CD4-positive, alpha-beta T cell treated with Interleukin-4 for 4 hours (primary cell): ENCODE measurements at places on chromosomes 1 and 21.

DNA sequence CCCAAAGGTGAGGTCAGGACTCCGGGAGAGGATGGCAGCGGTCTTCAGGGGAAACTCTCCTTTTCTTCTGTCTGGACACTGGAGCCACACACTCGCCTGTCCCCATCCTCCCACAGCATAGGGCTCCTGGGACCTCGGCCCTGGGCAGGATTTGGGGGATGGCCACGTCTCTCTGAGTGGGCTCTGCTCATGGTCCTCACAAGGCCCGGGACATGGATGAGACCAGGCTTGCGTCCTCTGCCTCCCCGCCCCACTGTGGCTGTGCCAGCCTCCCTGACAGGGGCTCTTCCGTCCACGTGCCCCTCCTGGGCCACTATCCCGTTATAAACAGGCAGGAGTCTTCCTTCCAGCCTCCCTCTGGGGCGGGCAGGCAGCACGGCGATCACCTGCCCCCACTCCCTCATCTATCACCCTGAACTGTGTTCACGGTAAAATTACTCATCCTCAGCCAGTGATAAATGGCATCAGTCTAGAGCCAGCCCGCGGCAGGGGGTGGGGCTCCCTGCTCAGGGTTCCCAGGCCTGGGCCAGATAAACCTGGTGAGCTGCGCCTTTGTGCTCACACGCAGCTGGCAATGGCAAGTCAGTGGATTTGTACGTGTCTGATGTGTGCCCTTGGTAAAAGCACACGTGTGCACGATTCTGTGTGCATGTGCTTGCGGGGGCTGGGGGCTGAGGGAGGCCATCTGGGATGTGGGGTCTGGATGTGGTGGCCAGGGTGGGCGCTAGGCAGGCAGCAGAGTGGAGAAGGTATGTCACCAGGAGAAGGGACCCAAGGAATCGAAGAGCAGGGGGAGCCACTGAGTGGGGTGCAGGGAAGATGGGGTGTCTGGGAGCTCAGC, 12.6 kb upstream of the SAMD11 start:
- no peak for DNase-seq

- peak; percentile 75 for DNase-seq
These were observed 21.6 kb upstream of the BCL10 start for GRCh38 chr1:85297855-85298629.

DNA sequence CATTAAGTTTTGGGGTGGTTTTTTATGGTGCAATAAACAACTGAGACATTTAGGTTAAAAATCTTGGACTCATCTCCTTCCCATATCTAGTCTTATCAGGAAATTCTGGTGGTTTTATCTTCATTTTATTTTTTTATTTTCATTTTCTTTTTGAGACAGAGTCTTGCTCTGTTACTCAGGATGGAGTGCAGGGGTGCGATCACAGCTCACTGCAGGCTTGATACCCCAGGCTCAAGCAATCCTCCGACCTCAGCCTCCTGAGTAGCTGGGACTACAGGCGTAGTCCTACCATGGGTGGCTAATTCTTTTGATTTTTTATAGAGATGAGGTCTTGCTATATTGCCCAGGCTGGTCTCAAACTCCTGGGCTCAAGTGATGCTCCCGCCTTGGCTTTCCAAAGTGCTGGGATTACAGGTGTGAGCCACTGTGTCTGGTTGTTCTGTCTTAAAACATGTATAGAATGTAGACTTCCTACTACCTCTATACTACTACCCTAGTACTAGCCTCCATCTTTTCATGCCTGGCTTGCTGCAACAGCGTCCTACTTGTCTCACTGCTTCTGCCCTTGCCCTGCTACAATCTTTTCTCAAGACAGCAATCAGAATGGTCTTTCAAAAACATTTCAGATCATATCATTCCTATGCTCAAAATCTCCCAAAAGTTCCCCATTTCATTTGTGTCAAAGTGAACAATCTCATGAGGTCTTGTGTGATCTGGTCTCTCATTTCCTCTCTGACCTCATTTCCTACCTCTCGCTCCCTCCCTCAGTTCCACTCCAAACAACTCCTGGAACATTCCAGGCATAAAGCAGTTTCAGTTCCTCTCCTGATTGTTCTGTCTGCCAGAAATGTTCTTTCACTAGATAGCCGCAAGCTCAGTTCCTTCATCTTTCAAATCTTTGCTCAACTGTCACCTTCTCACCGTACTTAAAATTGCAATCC, 5.9 kb upstream of the FCGR2A start:
- DNase-seq: no peak

- DNase-seq: no peak
These were observed 3.2 kb downstream of the F3 start for GRCh38 chr1:94538243-94538827.

GRCh38 chr1:12166834-12167492, at the start of gene TNFRSF1B:
TNFRSF1B (plus strand) TSS chr1:12166991; CDS start chr1:12167092, 101 bp downstream.
- peak; percentile 52 for DNase-seq

GRCh38 chr1:22105611-22106207, 37.2 kb downstream of the WNT4 start:
- DNase-seq: peak; percentile 50

- peak; percentile 50 for DNase-seq
These were observed 382 bp downstream of the GPBP1L1 start for GRCh38 chr1:45686015-45686287.

DNA sequence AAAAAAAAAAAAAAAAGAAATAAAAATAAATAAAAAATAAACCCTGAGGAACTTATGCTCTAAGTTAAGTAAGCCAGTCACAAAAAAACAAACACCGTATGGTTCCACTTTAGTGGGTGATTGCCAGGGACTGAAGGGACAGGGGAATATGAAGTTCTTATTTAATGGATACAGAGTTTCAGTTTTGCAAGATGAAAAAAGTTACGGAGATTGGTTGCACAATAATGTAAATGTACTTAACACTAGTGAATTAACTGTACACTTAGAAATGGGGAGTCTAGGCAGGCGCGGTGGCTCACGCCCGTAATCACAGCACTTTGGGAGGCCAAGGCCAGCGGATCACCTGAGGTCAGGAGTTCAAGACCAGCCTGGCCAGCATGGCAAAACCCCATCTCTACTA, 111.4 kb downstream of the ASH1L start:
- no peak for DNase-seq

DNA sequence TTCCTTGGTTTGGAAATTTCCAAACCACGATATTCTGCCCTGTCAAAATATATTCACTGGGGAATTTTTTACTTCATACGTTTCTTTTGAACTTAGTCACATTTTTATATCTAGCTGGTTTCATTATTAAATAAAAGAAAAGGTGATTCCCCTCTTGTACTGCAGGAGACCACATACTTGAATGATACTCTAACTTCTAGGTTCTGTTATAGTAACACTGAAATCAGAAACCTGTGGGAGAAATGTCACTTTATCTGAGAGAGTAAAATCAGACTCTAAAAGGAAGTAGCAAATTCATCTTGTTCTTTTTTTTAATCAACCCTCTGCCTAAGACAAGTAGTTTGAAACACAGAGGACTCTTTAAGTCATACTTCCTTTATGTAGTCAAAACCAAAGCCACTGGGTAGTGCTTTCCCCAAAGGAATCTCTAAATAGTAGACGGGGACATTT, 34.4 kb downstream of the MRPL39 start:
- peak; percentile 72 for DNase-seq

DNA sequence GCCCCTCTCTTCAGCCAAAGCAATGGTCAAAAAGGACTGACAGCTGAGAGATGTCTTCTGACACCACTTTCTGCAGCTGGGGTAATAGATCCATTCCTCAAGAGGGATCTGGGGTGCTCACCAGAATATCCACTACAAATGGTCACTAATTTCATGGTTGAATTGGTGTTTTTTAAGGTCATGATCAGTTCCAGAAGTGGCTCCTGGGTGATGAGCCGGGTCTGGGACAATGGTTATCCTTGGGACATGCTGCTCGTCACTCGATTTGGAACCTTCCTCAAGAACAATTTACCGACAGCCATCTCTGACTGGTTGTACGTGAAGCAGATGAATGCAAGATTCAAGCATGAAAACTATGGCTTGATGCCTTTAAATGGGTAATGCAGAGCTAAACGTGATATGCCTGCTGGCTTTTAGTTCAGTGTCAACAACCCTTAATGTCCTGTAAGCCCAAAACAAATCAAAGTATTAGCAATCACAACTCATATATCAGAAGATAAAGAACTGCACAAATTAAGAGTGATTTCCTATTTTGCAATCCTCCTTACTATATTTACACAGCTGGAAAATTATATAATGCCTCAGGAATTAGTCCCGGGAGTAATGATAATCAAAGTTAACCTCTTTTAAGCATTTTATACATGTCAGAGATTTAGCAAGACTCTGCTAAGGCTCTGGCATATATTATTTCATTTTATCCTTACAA, 20.1 kb downstream of the FMO3 start:
- DNase-seq: no peak

- DNase-seq: no peak
These were observed 11.1 kb downstream of the ACOT11 start for GRCh38 chr1:54559111-54559548.

DNA sequence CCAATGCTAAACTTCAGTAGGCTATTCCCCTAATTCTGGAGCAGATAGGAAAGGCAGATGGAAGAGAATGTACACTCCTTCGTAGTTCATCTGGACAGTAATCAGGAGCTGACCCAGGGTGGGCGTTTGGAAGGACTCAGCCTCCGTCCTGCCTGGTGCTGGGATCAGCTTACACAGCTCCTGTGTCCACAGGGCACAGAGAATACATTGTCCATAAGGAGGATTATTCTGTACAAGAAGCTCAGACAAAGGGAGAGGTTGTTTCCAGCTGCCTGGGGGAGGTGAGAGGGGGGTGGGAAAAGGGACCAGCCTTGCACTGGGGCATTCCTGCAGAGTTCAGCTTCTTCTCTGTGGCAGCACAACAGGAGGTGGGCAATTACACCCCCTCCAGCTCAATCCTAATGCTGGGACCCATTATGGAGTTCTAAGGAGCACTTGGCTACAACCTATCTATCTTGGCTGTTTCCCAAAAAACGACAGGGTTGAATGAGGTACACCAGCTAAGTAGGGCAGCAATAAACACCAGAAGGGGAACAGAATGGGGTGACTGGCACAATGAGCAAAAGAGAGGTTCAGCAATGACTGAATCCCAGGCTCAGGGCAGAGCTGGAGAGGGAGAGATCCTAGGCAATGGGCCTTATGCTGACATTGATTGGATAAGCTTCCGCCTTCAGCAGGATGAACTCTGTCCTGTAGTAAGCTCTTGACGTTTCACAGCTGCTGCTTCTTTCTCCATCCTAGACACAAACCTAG, 7.4 kb downstream of the MED8 start:
- no peak for DNase-seq

DNA sequence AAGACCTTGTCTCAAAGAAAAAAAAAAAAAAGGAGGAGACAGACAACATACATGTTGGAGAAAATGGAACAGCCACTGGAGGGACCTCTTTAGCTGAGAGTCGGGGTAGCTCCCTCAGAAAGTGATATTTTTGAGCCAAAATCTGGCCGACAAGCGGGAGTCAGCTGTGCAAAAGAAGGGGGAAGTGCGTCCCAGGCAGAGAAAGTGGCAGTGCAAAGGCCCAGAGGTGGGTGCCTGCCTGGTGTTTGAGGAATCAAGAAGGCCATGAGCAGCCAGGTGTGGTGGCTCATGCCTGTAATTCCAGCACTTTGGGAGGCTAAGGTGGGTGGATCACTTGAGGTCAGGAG, 6.1 kb upstream of the CROCC start:
- no peak for DNase-seq

DNA sequence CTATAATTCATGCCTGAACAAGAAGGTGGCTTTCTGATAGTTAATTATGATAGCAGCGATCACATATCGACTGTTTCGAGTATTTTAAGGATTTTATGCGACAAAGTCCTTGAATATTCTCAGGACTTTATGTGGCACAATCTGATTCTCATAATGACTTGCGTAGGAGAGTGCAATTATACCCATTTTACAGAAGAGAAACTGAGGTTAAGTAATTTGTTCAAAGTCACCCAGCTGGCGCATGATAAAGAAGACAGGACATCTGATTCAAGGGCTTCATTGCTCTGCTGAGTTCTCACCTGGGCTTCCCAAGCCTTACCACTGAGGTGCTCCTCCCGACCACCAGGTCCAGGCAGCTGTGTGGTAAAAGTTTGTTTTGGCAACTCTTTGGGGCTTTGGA, 1.8 kb downstream of the CRCT1 start:
- no peak for DNase-seq

- peak; percentile 57 for DNase-seq
These were observed 75.0 kb downstream of the ATP6V1G3 start for GRCh38 chr1:198465201-198466144.

DNA sequence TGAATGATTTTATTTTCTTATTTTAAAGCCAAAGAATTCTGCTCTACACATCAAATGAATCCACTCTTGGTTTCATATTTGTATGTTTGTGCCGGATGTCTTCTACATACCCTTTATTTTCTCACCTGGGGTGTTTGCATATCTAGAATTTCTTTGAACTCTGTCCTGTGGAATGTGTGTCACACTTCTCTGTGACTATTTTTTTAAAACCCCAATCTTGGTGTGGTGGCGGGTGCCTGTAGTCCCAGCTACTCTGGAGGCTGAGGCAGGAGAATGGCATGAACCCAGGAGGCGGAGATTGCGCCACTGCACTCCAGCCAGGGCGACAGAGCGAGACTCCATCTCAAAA, 35.4 kb downstream of the CENPF start:
- DNase-seq: peak; percentile 24

- DNase-seq: no peak
These were observed 1.6 kb upstream of the PANK4 start for GRCh38 chr1:2528016-2528415.

- DNase-seq: no peak
These were observed 63.7 kb downstream of the NVL start for GRCh38 chr1:224266105-224266914.

- no peak for DNase-seq
These were observed 452 bp downstream of the LEFTY2 start for GRCh38 chr1:225940385-225941151.

GRCh38 chr1:165068741-165069140, 287.8 kb downstream of the LMX1A start:
- no peak for DNase-seq

GRCh38 chr1:7687411-7687810, 83.7 kb upstream of the VAMP3 start:
- no peak for DNase-seq

GRCh38 chr1:43836267-43836951, 97.2 kb upstream of the ARTN start:
- DNase-seq: peak; percentile 41

GRCh38 chr21:40331804-40332203, 464.6 kb downstream of the PCP4 start:
- no peak for DNase-seq

DNA sequence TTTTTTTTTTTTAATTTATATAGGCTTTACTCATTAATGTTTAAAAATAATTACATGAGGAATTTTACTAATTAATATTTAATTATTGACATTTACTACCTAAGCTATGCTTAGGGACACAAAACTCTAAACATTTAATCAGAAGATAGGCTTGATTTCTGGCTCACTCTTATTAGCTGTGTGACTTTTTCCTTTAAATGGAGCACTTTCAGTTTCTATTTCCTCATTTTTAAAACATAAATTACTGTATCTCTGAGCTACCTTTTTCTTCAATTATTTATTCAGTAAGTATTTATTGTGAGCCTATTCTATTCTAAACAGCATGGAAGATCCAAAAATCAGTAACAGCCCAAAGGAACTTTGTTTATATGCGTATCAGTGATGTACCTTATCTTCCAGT, 40.5 kb downstream of the MAP3K7CL start:
- no peak for DNase-seq

- DNase-seq: no peak
These were observed 91.0 kb upstream of the PPM1J start for GRCh38 chr1:112806090-112806642.
